ENCODE measurements at places on chromosomes 11 and 22.
A peak's percentile ranks its signal among the peaks of the same experiment; 100 is the strongest.

- DNase-seq: no peak
These were observed 2120.0 kb upstream of the RAG2 start for GRCh38 chr11:38718049-38718448.

GRCh38 chr11:126233391-126233790 lies 21.8 kb downstream of the FAM118B start:
- DNase-seq: no peak

- no peak for DNase-seq
These were observed 12.2 kb downstream of the MRGPRF start for GRCh38 chr11:69000831-69001242.

GRCh38 chr11:473962-474785 lies 24.1 kb downstream of the PTDSS2 start:
- DNase-seq: no peak

DNA sequence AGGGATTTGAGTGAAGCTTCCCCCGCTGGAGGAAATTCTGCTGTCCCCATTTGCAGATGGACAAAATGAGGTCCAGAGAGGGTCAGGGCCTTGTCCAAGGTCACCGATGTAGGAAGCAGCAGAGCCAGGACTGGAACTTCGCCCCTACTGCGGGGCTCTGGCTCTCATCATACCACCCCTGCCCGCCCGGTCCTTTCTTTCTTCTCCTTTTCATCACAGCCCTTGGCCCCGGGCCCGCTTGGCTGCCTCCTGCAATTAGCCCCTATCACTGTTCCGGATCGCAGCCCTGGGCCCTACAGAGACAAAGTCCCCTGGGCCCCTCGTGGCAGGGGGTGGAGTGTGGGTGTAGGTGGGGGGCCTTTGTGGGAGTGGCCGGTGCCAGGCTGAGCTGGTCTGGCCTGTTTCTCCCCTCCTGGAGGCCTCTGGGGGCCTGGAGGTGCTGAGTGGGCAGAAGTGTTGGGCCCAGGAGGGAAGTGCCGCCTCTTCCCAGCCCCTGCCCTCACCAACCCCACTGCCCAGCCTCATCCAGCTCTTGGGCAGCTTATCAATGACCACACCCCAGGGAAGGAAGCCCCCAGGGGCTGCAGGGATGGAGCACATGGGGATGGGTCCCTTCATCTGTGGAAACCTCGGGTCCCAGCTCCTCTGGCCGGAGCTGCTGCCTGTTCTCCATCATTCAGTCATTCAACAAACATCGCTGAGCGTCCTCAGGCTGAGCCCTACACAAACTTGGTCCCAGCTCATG lies 3.4 kb downstream of the EMID1 start:
- peak; percentile 53 for DNase-seq

DNA sequence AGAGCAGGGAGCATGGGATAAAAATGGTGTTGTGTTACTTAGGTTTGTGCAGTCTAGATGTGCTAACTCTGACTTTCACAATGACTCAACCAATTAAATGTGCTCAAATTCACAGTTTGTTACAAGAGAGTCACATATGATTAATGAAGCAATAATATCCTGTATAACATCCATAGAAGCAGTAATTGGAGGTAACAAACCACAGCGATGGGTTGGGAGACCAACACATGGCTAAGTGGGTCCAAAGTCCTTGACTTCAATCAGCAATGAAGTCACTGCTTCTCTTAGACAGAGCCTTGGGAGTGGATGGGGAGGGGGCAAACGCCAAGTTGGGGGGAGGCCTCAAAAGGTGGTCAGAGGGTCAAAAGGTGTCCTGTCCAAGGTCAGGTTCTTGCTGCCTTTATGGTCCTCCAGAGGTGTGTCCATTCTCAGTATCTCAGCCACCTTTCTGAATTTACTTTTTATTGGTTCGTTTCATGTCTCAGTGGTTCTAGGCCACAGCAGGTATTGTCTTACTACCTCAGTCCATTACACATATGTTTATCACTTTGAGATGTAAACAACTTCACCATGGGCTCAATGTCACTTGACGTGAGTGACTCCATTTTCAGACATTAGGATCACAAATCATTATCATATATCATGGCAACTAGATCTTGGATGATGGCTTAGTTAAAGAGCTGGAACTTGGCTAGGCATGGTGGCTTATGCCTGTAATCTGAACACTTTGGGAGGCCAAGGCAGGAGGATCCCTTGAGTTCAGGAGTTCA lies 32.4 kb downstream of the SLN start:
- DNase-seq: no peak

DNA sequence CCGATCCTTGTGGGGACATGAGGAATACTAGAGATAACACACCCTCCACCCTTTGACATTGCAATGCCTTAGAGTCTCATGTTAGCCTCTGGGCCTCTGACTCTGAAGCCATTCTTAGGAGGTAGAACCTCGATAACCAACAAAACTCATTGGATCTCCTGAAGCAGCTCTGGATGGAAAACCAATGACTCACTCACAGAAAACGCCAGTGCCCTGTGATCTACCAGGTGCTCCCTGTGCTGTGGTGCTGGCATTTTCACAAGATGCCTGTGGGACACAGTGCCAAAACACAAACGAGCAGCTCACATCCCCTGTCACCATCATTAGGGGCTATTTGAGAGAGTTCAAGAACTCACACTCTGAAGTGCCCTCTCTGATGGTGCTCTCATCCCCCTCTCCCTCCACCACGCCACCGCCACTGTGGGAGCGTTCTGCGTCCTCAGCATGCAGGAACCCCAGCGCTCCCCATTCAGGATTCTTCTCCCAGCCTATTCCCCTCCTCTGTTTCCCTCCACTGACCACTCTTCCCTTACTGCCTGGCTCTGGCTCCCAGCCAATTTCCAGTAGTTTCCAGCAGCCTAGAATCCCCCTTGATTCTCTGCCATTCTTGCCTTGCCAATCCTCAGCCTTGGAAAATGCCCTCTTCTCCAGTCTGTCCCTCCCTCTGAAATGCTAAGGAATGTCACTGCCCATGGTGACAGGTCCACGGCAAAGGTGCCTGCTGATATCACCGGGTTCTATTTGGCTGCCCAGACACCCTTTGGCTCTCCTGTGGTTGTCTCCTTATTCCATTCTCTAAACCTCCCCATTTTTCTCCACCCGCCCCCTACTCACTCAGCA lies 4.7 kb upstream of the POLD4 start:
- peak; percentile 4 for DNase-seq

- DNase-seq: no peak
These were observed 76.1 kb downstream of the CABIN1 start for GRCh38 chr22:24087071-24087795.

DNA sequence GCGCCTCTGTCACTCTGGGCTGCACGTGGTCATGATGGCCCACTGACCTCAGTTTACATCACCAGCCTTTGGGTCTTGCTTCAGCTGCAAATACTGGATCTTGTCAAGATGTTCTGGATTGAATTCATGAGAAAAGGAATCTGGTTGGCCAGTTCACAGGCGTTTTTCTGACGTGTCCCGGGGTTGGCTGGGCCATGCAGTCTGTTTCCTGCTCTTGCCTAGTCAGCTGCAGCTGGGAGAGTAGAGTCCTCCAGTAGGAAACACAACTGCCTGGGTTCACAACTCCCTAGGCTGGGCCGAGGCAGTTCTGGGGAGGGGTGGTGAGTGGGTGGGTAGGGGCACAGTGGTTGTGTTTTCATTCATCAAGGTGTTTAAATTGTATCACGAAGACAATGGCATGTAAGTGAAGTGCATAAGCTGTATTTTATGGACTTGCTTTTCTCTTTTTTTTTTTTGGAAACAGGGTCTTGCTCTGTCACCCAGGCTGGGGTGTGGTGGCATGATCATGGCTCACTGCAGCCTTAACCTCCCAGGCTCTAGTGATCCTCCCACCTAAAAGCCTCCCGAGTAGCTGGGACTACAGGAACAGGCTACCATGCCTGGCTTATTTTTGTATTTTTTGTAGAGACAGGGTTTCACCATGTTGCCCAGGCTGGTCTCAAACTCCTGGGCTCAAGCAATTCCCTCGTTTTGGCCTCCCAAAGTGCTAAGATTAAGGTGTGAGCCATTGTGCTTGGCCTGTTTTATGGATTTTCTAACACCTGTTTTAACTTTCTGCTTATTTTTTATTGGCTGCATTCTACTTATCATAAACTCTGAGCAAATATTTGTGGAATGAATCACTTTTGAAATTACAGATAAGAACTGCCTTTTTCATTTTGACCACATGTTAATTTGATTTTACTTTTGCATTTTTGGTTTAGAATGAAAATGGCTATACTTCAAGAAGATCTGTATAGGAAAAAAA lies 54.0 kb upstream of the PITPNB start:
- no peak for DNase-seq

GRCh38 chr11:110349138-110349996 lies 53.0 kb upstream of the RDX start:
- DNase-seq: no peak

DNA sequence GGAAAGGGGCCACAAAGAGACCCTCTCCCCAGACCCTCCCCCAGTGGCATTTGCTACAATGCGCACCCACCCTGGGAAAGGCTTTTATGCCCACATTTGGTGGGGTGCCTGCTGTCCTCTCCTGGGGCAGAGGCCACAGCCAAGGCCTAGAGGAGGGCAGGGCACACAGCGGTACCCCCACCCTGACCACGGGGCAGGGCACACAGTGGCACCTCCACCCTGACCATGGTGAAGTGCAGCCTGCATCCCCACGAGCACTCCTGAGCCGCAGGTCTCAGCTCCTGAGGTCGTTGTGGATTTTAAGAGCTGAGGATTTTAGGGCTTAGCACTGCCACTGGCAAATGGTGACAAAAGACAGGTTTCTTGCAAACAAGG lies 34.1 kb downstream of the CERK start:
- DNase-seq: no peak

- DNase-seq: no peak
These were observed 41.1 kb upstream of the ADA2 start for GRCh38 chr22:17260298-17260697.

- no peak for DNase-seq
These were observed 23.4 kb downstream of the CLPB start for GRCh38 chr11:72410956-72411355.

- DNase-seq: no peak
These were observed 19.4 kb upstream of the CCDC179 start for GRCh38 chr11:22879630-22880029.

DNA sequence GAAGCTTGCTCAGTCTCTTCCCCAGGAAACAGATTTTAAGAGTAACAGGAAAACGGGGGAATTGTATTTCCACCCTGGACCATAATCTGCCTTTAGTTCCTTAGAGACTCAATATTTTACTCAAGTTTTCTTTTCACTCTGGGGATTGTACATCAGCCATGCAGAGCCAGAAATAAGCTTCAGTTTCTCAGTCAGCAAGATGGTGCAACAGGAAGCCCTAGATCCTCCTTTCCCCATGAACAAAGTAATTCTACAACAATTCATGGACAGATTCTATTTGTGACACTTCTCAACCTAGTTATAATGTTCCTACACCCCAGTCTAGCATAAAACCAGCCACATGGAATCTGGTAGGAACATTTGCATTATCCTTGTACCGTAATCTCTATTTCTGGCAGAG lies 24.7 kb downstream of the OR8B2 start:
- no peak for DNase-seq

- DNase-seq: no peak
These were observed 72.1 kb downstream of the LRRC32 start for GRCh38 chr11:76598426-76598839.

- DNase-seq: no peak
These were observed 114.8 kb downstream of the KCNQ1OT1 start for GRCh38 chr11:2584812-2585565.

GRCh38 chr22:45318558-45319323 lies 9.0 kb downstream of the FAM118A start:
- no peak for DNase-seq

GRCh38 chr11:128354476-128354875 lies 232.9 kb downstream of the ETS1 start:
- DNase-seq: no peak

GRCh38 chr11:102603091-102603490 lies 22.0 kb downstream of the MMP20 start:
- DNase-seq: no peak

- no peak for DNase-seq
These were observed 76.6 kb upstream of the UCP3 start for GRCh38 chr11:74085542-74085892.

DNA sequence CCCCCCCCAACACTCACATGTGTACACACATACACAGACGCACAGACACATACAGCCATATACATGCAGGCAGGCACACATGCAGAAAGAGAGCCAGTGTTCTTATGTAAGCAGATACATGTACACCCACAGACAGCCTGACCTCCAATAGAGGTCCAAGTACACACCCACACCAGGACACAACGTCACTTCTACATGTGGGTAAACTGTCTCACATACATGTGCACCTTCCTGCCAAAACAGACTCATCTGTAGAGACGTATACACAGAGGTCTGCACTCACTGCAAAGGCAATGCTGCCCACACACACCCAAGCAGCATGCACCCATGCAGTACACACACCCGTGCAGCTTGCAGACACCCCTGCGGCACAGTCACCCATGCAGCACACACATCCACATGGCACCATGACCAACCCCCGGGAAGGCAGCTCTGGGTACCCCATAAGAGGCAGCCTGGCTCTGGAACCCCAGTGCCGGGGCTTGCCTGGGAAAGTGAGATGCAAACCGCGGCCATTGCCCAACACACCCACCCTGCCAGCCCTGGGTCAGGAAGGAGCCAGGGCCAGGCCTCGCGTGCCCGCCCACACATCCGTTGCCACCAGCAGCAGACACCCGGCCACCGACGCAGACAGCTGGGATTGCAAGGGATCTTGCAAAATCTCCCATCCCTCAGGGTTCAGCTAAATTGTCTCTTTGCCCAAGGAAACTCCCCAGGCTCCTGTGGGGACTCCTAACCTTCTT lies 10.1 kb downstream of the CASTOR1 start:
- DNase-seq: no peak

Measured in right kidney (tissue), 9 donors.